Hepatocyte (in vitro differentiated cells): ENCODE measurements at places on chromosomes 7 and 10. TPM values are rescaled to one million over a fixed set of nuclear protein-coding genes. Genes with fewer than 3 reads are reported as not detected.

- DNase-seq, result no peak
Measured at GRCh38 chr7:48111596-48111995, 22.5 kb downstream of the UPP1 start.

Gene TYW1B
- total RNA-seq, result 1.9 TPM in 2 replicates

Gene MACC1
- total RNA-seq, result 42.9 and 46.0 TPM in 2 replicates

GRCh38 chr7:55977831-55978230 is 13.4 kb downstream of the NIPSNAP2 start:
- no peak for DNase-seq

GRCh38 chr7:41955893-41956675 is 253.2 kb upstream of the INHBA start:
- DNase-seq, result peak; percentile 90

Gene HOXA1
- total RNA-seq, result 0.12 and 0.30 TPM in 2 replicates

DNA sequence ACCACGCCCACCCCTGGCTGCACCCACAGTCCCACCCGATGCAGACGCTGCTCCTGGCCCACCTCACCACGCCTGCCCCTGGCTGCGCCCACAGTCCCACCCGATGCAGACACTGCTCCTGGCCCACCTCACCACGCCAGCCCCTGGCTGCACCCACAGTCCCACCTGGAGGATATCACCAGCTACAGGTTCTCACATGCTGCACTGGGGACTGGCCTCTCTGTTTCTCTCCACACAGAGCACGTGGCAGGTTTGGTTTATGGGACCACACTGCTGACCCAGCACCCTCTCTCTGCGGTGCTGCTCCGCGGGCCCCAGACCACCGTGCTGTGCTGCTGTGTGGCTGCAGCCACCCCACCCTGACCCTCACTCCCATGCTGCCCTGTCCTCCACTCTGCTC is 120.9 kb downstream of the VIPR2 start:
- no peak for DNase-seq

- DNase-seq, result no peak
Measured at GRCh38 chr10:30029164-30029871, 30.1 kb downstream of the JCAD start.

GRCh38 chr10:75014516-75015230 is 96.8 kb upstream of the SAMD8 start:
- DNase-seq, result no peak

GRCh38 chr10:12350167-12350872 is 973 bp downstream of the CAMK1D start:
- DNase-seq, result peak; percentile 59

Gene DPY19L1
- total RNA-seq, result 16.7 and 17.8 TPM in 2 replicates

DNA sequence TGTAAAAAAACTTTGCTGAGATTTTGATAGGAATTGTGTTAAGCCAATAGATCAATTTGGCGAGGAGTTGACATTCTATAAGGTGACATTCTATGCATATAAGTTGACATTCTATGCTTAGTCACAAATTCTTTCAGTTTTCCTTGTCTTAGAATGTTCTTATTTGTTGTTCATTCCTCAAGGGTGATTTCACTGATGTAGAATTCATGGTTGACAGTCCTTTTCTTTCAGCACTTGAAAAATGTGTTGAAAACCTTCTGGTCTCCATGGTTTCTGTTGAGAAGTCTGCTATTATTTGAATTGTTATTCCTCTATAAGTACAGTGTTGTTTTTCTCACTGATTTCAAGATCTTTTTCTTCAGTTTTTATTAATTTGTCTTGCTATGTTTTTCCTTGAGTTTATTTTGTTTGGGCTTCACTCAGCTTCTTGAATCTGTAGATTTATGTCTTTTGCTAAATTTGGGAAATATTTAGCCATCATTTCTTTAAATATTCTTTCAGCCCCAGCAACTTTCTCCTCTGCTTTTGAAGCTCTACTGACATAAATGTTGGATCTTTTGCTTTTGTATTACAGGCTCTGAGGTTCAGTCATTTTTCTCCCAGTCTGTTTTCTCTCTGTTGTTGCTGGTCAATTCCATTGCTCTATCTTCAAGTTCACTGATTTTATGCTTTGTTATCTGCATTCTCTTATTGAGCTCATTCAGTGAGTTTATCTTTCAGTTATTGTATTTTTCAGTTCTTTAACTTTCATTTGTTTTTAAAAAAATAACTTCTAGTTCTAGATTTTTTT is 154.9 kb downstream of the SDK1 start:
- no peak for DNase-seq

DNA sequence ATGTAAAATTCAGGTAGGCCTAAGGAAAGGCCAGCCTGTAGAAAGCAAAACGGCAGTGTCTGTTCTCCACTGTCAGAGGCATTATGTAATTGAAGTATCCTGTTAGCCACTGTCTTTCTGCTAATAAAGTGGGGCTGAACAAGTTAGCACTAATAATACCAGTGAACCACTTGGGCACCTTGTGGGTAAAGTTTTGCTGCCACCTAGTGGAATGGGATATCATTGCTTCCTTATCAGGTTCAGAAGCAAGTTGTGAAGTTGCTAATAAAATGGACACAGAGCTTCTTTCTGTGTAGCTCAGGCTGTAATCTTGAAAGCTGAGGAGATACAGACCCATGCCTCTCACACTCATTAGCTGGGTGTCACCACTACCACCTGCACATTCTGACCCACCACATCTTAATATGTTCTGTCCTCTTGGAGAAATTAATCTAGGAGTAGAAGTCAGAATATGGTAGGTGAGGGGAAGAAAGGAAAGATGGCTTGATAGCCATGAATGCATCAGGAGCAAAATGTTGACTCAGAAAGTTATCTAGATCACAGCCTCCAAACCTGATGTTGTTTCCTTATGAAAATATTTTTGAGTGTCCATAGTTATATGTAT is 175.1 kb downstream of the SEPTIN7 start:
- DNase-seq, result peak; percentile 86

- no peak for DNase-seq
Measured at GRCh38 chr7:18521945-18522566, 26.5 kb downstream of the HDAC9 start.

- no peak for DNase-seq
Measured at GRCh38 chr7:45119550-45119949, 8.1 kb upstream of the TBRG4 start.

- DNase-seq, result no peak
Measured at GRCh38 chr10:43972976-43973647, 324.4 kb upstream of the ZNF32 start.

DNA sequence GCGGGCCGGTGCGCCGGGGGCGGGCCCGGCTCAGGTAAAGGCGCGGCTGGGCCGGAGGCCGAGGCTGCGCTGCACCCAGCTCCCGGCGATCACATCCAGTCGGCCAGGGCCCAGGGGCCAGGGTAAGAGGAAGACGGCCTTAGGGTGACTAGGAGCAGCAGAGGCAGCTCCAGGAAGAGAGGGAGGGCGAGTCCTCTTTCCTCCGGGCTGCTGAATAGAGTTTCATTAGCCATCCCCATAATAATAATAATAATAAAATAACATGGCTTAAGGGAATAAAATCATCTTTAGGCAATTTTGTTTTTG is 44.8 kb upstream of the CDK1 start:
- DNase-seq, result no peak

- DNase-seq, result no peak
Measured at GRCh38 chr7:84394219-84394618, 199.6 kb upstream of the SEMA3A start.

DNA sequence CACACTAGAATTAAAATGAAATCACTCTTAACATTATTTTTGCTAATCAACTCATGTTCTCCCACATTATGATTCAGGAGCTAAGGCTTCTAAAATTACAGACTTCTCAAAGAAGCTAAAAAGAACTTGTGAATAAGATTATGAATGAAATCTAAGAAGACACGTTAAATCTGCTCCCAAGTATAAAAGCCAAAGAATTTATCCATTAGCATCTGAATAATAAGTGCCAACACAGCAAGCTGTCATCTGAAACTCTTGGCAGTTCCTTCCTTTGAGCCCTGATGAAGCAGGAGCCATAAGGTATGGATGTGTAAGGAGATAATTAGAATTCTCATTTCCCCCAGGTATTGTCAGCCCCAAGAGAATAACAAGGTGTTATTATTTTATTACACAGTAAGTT is 50.3 kb downstream of the TPK1 start:
- no peak for DNase-seq

DNA sequence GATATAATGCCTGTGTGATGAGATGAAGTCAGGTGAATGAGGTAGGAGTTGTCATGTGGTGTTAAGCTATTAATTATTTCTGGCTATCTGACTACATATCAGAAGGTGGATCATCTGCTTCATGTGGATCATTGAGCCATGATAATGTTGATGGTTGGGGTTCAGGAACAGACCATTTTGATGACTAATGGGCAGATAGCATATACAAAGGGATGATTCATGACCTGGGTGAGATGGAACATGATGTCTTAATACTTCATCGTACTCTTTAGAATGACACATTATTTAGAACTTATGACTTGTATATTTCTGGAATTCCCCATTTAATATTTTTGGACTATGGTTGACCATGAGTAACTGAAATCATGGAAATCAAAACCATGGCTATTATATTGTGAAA is 155.1 kb downstream of the OR13A1 start:
- DNase-seq, result no peak

- DNase-seq, result no peak
Measured at GRCh38 chr7:138770904-138771303, 26.9 kb upstream of the TMEM213 start.

DNA sequence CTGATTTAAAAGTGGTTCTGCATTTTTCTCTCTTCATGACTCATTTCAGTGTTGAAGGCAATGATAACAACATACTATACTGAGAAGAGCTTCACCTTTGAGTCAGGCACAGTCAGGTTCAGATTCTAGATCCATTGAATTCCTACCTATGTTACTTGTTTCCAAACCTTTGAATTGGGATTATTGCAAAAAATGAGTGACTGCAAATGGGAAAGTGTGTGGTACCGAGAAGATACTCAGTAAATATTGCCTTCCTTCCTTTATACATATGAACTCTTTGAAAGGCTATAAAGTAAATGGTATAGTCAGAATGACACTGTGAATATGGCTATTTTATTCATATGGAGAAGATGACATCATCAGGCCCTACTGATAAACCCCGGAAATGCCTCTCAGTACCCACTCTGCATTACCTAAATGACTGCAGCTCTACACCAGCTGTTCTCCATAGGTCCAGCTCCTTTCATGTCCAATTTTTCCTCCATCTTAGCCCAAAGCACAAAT is 66.7 kb upstream of the FGL2 start:
- DNase-seq, result no peak

Gene FKBP14
- 35.4 and 45.4 TPM in 2 replicates for total RNA-seq

DNA sequence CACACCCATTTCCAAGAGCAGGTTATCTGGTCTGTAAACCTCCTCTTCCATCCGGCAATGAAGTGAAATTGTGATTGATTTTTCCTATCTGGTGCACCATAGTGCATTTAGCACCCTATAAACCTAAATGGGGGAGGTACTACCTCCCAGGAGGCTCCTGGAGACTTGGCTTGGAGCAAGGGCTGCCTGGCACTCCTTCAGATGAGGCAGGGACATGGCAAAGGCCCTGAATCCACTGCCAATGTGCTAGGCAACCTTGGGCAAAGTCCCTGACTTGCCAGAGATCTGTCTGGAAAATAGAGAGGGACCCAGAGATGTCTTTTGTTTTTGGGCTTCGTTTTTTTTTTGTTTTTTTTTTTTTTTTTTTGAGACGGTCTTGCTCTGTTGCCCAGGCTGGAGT is 6.7 kb upstream of the GRID1 start:
- DNase-seq, result no peak
